ENCODE measurements at places on chromosomes 5 and 9.

- DNase-seq: no peak
These were observed 644.6 kb upstream of the RGMB start for GRCh38 chr5:98128846-98129245.

- DNase-seq: no peak
These were observed 174.6 kb upstream of the SPEF2 start for GRCh38 chr5:35442885-35443639.

DNA sequence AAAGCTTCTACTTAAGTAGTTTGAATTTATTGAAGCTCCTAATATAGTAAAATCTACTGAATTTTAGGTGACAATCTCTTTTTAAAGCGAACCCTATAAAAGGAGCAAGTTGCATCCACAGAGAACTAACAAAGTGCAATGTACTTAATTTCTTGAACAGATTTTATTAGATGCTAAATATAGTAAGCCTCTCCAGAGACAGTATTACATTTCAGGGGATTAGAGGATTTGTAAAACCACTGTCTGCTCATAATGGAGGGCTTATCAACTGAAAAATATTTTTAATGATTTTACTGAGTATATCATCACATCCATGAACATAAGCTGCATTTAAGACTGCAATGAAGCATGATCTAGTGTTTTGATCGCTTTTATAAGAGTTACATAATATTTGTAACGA, 230.0 kb upstream of the EFNA5 start:
- DNase-seq: no peak

GRCh38 chr9:26013199-26013598, 335.0 kb upstream of the TUSC1 start:
- no peak for DNase-seq

GRCh38 chr9:81671880-81672280, 17.5 kb downstream of the TLE1 start:
- DNase-seq: no peak

DNA sequence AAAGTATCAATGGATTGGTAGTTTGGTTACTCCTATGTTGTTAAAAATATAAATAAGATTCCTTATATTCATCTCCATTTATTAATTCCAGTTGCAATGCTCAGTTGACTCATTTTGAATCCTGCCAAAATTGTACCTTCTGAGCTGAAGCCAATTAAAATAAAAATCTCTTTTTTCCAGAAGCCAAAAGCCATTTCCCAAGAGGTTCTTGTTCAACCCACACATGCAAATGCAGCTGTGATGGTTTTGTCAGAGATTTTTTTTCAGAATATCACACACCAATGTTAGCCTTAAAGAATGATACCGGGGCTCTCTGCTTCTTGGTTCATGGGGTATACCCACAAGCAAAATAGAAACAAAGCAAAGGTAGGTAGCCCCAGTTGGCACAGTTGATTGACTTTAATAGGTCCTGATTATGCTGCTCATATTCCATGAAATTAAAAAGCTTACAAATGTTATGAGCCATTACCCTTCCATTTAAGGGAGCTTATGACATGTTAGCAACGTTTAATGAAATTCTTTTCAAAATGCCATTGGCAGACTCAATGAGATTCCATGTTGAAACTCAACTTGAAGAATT, 208.0 kb downstream of the SGCD start:
- DNase-seq: no peak

DNA sequence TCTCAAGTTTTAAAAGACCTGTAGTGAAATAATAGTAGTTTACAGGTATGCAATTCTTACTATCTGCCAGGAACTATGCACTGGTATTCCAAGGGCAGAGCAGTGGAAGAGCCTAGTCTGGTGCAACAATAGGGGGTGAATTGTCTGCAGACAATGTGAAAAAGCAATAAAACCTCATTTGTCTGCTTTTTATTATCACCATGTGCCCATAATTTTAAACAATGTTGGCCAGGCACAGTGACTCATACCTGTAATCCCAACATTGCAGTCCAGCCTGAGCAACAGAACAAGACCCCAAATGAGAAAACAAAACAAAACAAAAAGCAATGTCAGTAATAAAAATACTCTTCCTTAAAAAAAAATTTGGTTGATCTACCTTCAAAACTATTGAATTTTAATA, 12.2 kb upstream of the SLC44A1 start:
- no peak for DNase-seq
